ENCODE measurements at places on chromosomes 2 and 18. TPM values are rescaled to one million over a fixed set of nuclear protein-coding genes. Genes with fewer than 3 reads are reported as not detected.
A peak's percentile ranks its signal among the peaks of the same experiment; 100 is the strongest.

NOL4 gene
- 8.9 TPM for total RNA-seq

ZDBF2 gene
- total RNA-seq, result 28.3 TPM

GRCh38 chr2:240917009-240917683 lies 11.0 kb downstream of the CROCC2 start:
- DNase-seq, result peak; percentile 70
- H3K4me1 ChIP-seq, result peaks cover 11% of the 10 kb centered on the region
- H3K36me3 ChIP-seq, result no peaks in the 10 kb centered on the region
- H3K4me3 ChIP-seq, result no peak overlapping the region
- H3K27me3 ChIP-seq, result peaks cover under 1% of the 10 kb centered on the region

C1QL2 gene
- 1.8 TPM for total RNA-seq

GRCh38 chr2:165182029-165182428 lies 21.8 kb downstream of the SCN3A start:
- H3K36me3 ChIP-seq, result no peaks in the 10 kb centered on the region
- H3K4me3 ChIP-seq, result no peak overlapping the region

- DNase-seq, result no peak
- H3K27ac ChIP-seq, result no peak overlapping the region
- H3K27me3 ChIP-seq, result no peaks in the 10 kb centered on the region
- no peak overlapping the region for H3K4me3 ChIP-seq
These were observed 51.5 kb upstream of the FRZB start for GRCh38 chr2:182917924-182918323.

COBLL1 gene
- 32.1 TPM for total RNA-seq

DNA sequence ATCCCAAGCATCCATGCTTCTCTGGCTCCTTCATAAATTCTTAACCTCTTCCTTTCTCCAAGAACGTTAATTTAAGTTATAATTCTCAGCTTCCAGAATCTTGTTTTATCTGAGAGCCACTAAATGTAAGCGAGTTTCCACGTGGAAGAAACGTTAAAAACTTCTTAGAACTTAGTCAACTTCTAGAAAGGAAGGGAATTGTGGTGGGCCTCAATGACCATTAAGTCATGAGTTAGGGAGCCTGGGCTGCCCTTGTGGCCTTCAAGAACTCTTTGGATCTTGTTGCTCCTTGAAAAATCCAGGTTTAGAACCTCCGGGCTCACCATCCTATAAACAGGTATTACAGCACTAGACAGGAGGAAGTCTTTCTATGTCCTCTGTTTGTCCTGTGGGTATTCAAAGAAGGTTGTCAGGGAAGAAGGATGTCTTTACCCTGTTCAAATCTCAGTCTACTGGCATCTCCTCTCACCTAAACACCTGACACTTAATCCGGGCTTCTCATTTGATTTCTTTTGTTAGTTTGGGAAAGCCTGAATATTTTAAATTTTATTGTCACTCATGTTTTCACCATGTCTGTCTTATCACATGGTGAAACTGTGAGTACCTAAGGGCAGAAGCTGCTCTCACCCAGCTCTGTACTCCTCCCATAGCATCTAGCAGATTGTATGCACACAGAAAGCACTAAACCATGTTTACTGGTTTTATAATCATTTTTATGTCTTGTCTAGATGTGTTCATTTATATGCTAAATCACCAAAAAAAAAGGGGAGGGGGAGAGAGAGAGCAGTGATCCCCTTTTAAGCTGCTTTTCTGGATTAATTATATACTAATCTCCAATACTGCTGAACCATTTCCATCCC lies 6.3 kb downstream of the RND3 start:
- H3K27me3 ChIP-seq, result no peaks in the 10 kb centered on the region
- peaks cover 71% of the 10 kb centered on the region for H3K36me3 ChIP-seq

MYL12B gene
- 211 TPM for total RNA-seq

FTCDNL1 gene
- 1.3 TPM for total RNA-seq

PLA2R1 gene
- total RNA-seq, result 3.6 TPM

DNA sequence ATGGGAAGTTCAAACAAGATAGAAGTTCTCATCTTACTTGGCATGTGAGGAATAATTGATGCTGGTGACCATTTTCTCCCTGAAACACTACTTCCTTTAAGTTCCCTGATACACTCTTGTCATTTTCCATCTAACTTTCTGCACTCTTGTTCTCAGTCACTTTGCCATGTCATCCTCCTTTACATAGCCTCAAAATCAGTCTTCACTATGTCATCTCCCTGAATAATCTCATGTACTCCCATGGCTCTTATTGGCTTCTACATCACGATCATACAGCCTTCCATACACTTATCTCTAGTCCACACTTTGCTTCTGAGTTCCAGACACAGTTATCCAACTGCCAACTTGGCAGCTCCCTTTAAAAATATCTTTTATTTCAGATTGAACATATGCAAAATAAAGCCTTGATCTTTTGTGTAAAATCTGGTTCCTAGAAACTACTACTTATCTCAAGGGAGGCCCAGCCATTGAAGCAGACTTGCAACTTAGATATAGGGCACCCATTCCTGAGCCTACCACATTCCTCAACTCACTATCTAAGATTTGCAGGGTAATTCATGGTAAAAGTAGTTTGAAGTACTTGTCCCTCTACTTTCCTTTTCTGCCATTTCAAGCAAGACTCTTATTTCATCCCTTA lies 1070.2 kb upstream of the NXPH2 start:
- DNase-seq, result no peak
- no peak overlapping the region for H3K4me3 ChIP-seq
- H3K36me3 ChIP-seq, result no peaks in the 10 kb centered on the region
- H3K27ac ChIP-seq, result no peak overlapping the region
- H3K4me1 ChIP-seq, result peaks cover 3% of the 10 kb centered on the region
